Activated T-helper 2 cell treated with anti-CD3 and anti-CD28 coated beads, Interferon-gamma antibody, Interleukin-2, Interleukin-4, amounts not matched to agents 10 μg/mL and 5 μg/mL and 100 μg/mL, durations not matched to agents 14 hours and 24 hours and 36 hours (primary cell): ENCODE measurements at places on chromosomes 4 and X. TPM values are rescaled to one million over a fixed set of nuclear protein-coding genes. Genes with fewer than 3 reads are reported as not detected.

Gene MTTP
- not detected in 2 replicates for total RNA-seq

Gene ANK2
- total RNA-seq: 2.5 and 2.9 TPM in 2 replicates

Gene EGF
- not detected in 2 replicates for total RNA-seq

Gene TXK
- total RNA-seq: 0.76 and 1.8 TPM in 2 replicates

- H3K27ac ChIP-seq: no peak overlapping the region
- DNase-seq: no peak
- no peak overlapping the region for H3K4me3 ChIP-seq
- H3K27me3 ChIP-seq: no peaks in the 10 kb centered on the region
- H3K4me1 ChIP-seq: no peaks in the 10 kb centered on the region
Observed at GRCh38 chr4:53961351-53961750, 103.1 kb downstream of the CHIC2 start.

- no peak for DNase-seq
- H3K27ac ChIP-seq: no peak overlapping the region
- no peaks in the 10 kb centered on the region for H3K27me3 ChIP-seq
- H3K4me3 ChIP-seq: no peak overlapping the region
- H3K36me3 ChIP-seq: peaks cover 3% of the 10 kb centered on the region
Observed at GRCh38 chr4:138205531-138206233, 36.5 kb downstream of the SLC7A11 start.

- no peaks in the 10 kb centered on the region for H3K36me3 ChIP-seq
- DNase-seq: no peak
- H3K27ac ChIP-seq: no peak overlapping the region
Observed at GRCh38 chrX:94492541-94492940, 818.5 kb downstream of the FAM133A start.

DNA sequence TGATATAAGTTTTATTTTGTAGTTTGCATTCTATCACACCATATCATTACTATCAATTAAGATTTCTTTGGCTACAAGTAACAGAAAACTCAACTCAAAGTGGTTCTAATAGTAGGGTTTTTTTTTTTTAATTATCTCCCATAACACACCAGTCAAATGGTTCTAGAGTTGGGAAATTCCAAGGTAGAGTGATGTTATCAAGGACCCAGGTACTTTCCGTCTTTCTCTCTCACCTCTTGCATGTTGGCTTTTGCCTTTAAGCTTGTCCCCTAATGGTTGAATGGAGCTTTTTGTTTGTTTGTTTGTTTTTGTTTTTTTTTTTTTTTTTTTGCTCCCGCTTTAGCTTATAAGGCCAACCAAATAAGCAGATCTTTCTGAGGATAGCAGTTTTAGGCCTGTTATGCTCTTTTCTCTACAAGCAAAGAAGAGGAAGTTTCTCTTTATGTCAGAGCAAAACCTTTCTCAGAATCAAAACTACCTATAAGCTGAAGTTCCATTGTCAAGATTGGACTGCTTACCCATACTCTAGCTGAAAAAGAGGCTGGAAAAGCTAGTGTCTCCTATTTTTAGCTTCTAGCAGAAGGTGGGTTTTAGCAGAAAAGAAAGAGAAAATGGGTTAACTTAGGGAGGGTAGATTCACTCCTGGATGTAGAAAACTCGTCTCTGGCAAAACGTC lies 177.5 kb downstream of the EDA start:
- H3K4me3 ChIP-seq: no peak overlapping the region
- H3K27me3 ChIP-seq: no peaks in the 10 kb centered on the region
- H3K27ac ChIP-seq: no peak overlapping the region
- no peaks in the 10 kb centered on the region for H3K36me3 ChIP-seq

DNA sequence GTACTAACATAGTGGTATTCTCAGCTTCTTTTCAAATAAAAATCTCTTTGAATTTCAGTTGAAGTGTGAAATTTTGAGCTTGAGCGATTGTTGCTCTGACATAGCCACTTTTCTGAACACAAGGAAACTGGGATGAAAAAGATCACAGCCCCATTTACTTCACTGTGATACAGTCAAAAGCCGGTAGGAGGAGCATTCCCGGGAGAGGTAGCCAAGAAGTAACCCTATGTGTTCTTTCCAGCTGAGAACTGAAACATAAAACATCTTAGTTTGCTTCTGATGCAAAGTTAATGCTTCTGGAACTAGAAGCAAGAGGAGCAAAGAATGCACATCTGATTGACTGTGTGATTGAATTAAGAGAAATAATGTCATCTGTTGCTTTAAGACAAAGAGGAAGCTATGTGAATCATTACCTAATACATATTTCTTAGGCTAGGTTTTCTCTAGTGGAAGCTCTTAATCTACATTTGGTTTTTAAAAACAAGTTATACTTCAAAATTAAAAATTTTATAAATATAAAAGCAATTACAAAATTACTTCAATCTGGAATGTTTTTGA lies 88.3 kb upstream of the UNC5C start:
- H3K27ac ChIP-seq: no peak overlapping the region
- peaks cover 11% of the 10 kb centered on the region for H3K4me1 ChIP-seq
- H3K36me3 ChIP-seq: no peaks in the 10 kb centered on the region
- no peak for DNase-seq
- H3K4me3 ChIP-seq: no peak overlapping the region
- peaks cover 3% of the 10 kb centered on the region for H3K27me3 ChIP-seq
